ENCODE measurements at places on chromosomes 16 and 17.

- DNase-seq: no peak
Observed at GRCh38 chr16:4519274-4520058, 19.1 kb downstream of the CDIP1 start.

DNA sequence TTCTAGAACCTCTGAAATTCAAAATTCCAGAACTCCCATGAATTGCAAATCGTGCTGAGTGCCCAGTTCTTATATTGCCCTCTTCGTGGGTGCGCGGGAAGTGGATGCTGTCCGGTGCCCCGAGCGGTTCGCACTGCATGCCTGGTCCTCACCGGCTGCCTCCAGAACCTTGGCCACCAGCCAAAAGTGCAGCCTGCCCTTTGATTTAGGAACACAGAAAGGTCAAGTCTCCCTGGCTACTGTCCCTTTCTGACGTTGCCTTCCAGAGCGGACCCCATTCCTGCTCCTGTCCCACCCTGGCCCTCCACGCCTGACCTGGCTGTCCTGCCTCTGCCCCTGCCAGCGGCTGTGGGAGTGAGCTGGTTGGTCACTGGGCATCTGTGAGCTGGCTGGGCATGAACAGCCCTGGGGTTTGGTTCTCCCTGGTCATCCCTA is 9.7 kb downstream of the NEUROD2 start:
- DNase-seq: no peak

DNA sequence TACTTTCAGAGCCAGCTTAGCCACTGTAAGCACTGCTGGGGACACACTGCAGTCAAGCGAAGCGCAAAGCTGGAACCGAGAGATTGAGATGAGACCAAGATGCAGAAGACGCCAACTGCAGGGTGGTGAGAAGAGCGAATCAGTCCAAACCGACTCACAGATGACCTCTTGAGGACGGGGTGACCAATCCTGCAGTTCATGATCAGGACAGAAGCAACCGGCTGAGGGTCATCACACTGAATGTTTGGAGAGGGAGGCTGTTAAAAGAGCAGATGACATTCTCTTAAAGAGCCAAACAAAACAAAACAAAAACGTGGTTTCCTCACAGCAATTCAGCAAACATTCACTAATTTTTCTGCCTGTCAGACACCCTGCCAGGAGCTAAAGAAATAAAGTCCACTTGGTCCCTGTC is 8.5 kb downstream of the HASPIN start:
- DNase-seq: no peak

DNA sequence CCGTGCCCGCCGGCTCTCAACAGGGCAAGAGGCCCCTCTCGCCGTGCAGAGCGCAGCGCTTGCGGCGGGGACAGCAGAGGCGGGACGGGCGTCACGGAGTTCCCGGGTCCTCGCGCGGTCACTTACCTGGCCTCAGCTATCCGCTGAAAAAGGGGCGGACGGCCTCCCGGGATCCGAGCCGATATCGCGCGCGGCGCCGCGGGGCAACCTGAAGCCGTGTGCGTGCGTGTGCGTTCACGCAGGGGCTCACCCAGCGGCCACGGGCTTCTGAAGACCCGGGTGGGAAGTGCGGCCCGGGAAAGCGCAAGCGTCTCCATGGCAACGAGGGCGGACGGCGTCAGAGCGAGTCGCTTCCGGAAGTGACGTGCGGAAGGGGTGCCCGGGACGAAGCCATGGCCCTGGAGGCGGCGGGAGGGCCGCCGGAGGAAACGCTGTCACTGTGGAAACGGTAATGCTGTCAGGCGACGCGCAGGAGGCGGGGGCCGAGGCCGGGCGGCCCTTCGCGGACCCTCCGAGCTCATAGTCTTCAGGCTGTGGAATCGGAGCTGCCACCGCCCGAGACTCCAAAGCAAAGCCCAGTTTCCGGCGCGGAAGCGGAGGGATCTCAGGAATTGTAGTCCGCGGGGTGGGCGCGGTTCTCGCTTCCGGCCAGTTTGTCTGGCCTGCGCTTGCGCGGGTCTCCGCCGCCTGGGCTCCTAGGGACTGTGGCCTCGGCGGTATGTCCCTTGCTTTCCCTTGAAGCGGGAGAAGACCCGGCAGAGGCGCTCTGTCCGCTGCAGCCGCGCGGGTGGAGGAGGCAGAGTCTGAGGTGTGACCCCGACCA is at the start of gene ENDOV:
TSS of gene ENDOV (plus strand) at position 365 of the 823 bp plus-strand sequence. CDS start at position 393, 28 bp downstream.
- peak; percentile 67 for DNase-seq

DNA sequence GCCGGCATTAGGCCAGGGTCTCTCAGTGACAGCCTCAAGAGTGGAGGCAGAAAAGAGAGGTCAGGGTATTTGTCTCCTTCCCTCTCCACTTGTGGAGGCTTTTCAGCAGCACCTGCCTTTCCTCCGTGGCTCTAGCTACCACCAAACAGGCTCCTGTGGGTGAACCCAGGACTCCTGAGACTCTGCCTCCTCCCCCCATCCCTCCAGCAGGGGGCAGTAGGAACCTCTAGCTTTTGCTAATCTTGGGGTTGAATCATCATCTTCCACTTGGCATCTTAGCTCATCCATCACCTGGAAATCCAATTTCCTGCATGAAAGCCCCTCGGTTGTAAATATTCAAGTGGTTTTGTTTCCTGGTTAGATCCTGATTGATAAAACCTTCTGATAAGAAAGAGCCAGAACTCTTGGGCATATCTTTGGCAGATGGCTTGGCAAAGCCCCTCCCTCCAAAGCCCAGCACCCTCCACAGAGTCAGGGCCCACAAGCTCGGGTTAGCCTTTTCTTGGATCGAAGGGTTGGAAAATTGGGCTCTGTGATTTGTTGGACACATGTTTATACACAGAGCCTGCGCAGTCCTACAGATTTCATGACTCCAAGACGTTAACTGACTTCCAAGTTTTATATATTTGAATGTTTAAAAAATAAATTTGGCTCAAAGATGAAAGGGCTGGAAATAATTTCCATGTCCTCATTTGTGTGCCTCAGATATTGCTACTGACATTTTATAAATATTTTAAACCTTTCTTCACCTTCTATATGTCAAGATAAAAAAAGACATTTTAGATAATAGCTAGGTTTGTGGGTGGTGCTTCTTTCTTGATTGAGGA is 322.1 kb downstream of the MAP2K4 start:
- no peak for DNase-seq

DNA sequence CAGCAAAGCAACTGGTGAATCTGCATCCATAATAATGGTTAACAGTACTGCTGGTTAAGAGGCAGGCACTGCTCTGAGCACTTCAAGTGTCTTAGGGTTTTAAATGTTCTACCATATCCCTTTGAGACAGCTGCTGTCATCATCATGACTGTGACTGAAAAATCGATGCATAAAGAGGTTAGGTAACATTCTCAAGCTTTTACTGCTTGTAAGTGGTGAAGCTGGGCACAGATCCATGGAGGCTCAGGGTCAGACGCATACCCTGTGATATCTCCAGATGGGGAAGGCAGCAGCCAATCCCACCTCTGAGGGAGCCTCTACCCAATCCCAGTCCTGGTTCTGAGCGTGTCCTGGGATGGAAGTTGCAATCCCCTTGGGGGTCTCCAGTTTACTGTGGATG is 57.6 kb upstream of the SOX9 start:
- no peak for DNase-seq

DNA sequence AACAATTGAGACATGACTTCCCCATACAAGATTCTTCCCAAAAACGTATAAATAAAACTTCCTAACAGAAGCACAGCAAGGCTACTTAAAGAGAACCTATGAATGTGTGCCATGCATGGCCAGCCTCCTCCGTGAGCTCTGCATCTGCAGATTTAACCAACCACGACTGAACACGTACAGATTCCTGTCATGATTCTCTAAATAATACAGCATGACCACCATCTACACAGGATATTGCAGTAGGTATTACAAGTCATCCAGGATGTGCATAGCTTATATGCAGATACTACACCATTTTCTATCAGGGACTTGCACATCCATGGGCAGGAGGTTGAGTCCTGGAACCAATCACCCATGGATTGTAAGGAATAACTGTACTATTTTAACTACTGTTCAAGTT is 1.4 kb upstream of the QRICH2 start:
- DNase-seq: no peak

DNA sequence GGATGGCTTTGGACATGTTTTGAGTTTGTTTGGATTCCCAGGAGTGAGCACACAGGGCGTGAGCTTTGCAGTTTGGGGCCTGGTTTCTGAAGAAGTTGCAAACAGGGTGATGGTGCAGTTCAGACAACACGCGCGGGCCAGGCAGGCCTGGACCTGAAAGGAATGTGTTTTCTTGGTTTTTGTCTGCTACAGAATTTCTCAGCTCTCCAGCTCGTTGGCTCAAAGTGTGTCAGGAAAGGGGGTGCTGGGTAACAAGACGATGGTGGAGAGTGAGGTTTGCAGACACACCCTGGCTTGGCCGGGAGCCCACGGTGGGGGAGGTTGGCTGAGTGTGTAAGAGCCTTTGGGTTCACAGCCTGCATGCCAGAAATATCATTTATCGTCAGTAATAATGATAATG is 82.3 kb downstream of the CMIP start:
- DNase-seq: no peak

- no peak for DNase-seq
Observed at GRCh38 chr16:324451-325334, 27.8 kb downstream of the AXIN1 start.

DNA sequence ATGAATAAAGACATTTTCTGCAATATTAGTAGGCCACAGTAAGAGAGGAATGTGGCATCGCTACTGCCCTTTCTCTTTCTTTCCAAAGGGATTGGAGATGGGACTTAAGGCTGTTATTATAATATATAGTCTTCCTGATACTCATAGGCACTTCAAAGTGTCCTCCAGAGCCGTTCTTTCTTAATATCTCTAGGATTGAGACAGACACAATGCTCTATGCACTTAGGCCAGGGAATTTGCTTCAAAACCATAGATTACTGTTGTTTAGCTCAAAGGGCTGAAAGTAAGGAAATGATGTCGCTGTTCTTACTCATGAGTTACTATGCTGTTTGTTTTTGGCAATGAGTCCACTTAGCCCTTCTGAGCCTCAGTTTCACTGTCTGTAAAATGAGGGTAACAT is 590.5 kb downstream of the CDH11 start:
- no peak for DNase-seq

- peak; percentile 76 for DNase-seq
Observed at GRCh38 chr17:77086433-77087010, 54.2 kb upstream of the SEC14L1 start.

DNA sequence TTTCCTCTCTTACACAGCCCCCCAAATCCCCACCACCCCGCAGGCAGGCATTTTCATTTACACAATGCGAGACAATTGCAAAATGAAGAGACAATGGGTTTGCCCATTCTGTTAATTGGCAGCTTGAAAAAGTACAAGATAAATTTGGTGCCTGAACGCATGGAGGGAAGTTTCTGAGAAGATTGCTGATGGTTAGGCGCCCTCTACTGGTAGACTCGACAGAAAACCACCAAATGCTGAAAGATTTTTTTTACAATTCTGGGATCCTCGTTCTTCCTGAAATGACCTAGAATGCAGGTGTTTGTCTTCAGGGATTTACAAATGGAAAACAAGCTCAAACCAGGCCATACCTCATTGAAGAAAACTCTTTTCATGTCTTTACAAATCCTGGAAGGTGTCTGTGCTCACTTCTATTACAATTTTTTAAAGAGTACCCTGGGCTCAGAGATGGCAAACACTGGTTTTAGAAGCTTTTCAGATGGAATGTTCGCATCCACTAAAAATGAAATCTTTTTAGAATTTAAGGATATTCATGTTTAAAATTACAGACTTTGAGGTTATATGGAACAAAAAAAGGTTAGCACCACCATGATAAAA is 338.5 kb downstream of the PMP22 start:
- peak; percentile 54 for DNase-seq
